ENCODE measurements at places on chromosomes 7 and 10.

GRCh38 chr7:1020849-1021251 is 23.5 kb upstream of the GPR146 start:
- no peak for DNase-seq

DNA sequence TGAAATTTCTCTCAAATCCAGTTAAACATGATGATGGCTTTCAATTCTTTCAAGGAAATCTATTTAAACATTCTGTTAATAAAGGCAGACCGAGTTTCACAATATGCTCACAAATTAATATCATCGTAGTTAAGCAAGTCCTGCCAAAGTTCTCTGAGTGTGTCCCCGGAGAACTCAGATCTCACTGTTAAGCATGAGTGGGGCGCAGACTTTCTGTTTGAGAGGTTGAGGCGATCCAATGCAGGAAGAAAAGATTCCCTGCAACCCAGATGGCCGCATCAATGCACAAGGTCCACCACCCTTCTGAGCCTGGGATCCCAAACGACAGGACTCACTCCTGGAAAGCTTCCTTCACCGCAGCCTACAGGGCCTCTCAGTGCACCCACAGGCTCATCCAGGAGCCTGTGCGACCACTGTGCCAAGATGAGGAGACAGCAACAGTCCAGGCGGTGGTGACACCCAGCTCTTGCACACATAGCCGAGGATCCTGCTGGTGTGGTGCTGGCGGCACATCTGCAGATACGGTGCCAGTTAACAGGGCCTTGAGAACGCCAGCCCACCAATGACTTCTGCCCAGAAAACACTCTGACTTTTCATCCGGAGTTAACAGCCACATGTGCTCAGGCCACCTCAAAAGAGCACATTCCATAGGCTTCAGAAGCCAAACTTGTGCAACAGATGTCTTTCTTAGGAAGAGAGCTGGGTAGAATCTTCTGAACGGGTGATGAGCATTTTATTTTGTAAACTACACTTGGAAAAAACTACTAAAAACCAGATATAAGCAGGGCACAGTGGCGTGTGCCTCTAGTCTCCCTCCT is 102.1 kb downstream of the ZRANB1 start:
- DNase-seq, result no peak

GRCh38 chr10:87038286-87038717 is 18.2 kb downstream of the FAM25A start:
- no peak for DNase-seq

DNA sequence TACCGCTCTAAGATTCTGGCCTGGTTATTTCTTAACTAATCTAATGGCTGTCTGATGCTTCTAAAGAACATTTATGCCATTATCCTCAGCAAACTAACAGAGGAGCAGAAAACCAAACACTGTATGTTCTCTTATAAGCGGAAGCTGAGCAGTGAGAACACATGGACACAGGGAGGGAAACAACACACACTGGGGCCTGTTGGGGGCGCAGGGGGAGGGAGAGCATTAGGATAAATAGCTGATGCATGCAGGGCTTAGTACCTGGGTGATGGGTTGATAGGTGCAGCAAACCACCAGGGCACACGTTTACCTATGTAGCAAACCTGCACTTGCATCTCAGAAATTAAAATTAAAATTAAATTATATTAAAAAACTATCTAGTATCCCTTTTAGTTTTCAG is 853.5 kb downstream of the GATA3 start:
- DNase-seq, result no peak

DNA sequence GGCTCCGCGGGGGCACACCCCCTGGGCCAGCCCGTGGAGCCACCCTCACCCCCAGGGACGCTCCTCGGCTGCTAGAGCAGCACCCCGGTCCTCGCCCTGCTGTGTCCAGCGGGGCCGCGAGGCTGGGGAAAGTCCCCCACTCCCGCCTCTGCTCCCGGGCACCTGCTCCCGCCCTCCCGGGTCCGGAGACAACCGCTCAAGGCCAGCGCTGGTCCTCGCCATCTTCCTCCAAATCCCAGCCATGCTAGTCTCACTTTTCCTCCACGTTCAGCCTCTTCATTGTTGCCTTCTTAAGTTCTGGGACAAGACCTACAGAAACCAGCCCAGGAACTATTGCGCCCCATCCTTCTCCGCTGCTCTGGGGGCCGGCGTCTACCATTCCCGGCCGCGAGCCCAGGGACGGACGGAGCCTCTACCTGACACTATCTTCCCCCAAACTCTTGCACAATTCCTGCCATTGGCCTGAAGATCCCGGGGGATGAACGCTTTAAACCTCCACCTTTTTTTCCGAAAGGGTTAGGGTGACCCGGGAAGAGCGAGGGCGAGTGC is 4.8 kb upstream of the KCP start:
- DNase-seq, result no peak

- no peak for DNase-seq
These were observed 155.0 kb downstream of the RNF133 start for GRCh38 chr7:122543891-122544290.

DNA sequence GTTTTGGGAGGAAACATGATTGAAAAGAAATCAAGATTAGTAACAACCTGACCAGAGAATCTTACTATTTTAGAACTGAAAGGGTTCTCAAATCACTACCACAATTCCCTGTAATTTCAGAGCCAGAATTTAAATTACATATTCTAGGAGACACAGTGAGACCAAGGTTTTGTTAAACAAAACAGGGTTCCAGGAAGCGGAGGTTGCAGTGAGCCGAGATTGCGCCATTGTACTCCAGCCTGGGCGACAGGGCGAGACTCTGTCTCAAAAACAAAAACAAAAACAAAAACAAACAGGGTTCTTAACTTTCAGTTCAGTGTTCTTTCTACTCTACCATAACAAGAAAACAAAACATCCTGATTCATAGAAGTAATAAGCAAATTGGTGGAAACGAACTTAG is 57.6 kb downstream of the SNX13 start:
- no peak for DNase-seq

- no peak for DNase-seq
These were observed 93.7 kb downstream of the EPC1 start for GRCh38 chr10:32253276-32253675.

DNA sequence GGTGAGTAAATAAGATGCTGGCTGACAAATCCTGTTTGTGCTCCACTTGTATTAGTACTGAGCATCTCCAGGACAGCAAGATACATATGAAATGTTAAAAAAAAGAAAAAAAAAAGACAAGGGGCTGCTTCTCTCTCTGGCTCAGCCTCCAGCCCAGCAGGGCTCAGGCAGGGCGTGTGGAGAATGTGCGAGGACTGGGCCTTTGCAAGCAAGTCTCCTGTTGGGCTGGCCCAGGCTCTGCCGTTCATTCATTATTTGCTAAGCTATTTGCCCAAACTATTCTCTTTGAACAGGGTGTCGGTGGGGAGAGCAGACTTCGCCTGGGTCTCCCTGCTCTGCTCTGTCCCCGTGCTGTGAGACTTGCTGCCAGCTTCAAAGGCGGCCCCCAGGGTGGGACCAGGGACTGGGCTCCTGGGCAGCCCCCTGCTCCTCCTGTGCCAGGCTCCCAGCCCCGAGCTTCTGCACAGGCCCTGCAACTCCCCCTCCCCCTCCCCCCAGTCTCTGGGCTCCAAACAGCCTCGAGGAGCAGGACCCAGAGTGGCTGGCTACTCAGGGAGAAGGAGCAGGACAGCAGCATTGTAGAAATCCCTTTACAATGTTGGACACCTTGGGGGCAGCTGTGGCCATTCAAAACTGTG is 25.6 kb upstream of the MGMT start:
- no peak for DNase-seq

DNA sequence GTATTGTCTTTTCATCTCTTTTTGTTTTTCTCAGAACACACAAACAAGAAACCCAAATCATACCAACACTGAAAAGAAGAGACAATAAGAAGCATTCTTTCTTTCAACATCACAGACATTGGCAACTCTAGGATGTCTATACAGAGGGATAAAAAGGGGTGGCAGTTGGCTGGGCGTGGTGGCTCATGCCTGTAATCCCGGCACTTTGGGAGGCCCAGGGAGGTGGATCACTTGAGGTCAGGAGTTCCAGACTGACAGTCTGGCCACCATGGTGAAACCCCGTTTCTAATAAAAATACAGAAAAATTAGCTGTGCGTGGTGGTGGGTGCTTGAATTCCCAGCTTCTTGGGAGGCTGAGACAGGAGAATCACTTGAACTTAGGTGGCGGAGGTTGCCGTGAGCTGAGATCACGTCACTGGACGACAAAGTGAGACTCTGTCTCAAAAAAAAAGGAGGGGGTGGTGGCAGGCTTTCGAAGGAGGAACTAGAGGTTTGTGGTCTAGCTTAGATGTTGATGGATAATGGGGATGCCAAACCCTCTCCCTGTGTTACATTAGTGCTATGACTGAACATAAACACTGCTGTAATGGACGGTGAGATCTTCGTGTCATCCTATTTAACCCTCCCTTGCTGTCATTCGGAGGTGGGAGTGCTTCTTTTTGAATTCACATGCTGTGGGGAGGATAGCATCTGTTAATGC is 9.4 kb downstream of the CNNM2 start:
- no peak for DNase-seq

DNA sequence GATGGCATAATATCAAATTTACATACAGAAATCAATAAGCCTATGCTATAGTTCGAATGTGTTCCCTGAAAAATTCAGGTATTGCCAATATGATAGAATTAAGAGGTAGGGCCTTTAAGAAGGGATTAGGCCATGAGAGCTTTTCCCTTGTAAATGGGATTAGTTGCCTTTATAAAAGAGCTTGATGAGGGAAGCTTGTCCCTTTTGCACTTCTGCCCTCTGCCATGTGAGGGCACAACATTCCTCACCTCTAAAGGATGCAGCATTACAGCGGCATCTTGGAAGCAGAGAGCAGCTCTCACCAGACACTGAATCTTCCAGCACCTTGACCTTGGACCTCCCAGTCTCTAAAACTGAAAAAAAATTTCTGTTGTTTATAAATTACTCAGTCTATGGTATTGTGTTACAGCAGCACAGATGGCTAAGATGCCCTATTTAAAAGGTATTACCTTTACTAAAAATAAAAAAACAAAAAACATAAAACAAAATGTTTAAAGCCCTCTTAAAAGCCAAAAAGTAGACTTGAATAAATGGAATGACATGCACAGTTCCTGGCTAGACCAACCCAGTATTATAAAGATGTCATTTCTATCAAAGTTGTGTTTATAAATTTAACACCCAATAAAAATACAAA is 909.6 kb downstream of the REEP3 start:
- no peak for DNase-seq

DNA sequence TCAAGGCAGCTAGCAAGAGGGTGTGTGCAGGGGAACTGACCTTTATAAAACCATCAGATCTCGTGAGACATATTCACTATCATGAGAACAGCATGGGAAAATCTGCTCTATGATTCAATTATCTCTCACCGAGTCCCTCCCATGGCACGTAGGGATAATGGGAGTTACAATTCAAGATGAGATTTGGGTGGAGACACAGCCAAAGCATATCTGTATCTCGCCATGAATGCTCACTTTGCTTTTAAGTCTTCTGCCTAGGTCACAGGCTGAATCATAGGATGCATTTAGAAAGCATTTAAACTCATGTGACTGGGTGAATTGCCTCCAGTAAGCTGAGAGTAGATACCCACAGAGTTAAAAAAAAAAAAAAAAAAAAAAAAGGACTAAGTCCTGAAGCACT is 220.0 kb downstream of the AGMO start:
- no peak for DNase-seq

DNA sequence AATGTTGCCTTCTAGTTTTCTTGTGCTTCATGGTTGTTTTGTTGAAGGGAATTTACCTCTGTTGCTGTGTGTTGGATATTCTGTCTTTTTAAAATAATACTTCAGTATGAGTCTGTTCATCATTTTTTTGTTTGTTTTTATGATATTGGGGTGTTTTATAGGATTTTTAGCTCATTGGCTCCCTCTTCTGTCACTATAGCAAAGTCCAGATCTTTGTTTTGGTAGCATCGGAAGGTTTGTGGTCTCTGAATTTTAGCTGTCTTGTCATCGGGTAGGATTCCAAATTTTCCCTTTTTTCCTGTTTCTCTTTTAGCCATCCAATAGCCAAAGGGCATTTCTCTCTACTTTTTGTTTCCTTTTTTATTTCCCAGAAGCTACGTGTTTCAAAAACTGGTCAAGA is 91.4 kb downstream of the EXOC4 start:
- no peak for DNase-seq

DNA sequence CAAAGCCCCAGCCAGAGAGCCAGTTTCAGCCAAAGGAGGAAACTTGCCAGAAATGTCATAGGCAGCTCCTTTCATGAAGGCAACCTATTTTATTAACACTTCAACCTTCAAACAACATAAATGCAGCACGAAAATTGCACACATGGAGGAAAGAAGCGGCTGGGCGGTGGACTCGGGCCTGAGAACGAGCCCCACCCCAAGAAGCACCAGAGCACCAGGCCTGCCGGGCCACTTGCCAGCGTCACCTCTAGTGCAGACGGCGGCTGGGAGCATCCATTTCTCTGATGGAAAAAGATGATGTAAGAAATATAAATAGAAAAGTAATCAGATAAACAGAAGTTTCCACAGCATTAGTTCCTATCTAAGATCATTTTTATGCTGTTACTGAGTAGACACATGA is 100.0 kb downstream of the TCERG1L start:
- DNase-seq, result no peak

GRCh38 chr10:27258492-27258837 is 17.9 kb upstream of the ACBD5 start:
- DNase-seq, result no peak

GRCh38 chr7:129702761-129703338 is 91.3 kb downstream of the NRF1 start:
- DNase-seq, result no peak

GRCh38 chr10:5594271-5595049 is 69.7 kb downstream of the CALML3 start:
- no peak for DNase-seq

GRCh38 chr7:49778731-49779270 is 5.4 kb downstream of the VWC2 start:
- DNase-seq, result no peak

DNA sequence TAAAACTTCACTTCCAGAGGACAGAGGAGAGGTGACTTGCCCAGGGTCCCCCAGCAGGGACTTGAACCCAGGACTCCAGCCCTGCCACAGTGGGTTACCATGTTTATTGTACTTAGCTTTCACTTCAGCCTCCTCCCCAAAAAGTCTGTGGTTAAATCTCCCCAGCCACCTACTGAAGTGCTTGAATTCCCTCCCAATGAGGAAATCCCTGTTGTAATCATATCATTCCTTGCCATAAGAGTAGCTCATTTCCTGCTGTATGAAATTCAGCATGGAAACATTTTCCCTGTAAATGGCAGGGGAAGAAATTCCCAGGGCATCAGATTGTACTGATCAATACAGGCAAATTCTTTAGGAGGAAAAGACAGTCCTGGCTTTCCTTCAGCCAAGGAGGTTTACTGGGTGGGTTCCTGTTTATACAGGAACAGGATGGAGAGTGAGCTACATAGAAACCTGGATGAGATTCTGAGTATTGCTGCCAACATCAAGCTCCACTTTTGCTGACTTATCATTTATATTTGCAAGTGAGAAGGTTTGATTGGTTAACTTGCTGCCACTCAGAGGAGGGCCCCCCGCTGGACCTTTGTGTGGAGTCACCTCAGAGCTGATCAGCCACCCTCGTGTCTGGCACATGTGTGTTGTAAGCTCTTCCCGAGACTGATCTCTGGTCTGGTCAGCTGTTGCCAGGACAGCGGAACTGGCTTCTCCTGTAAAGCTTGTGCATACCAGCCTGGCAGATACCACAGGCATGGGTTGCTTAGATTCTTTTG is 16.4 kb upstream of the PDZD8 start:
- no peak for DNase-seq
